ENCODE measurements at places on chromosomes 1 and 21.

- DNase-seq, result no peak
Observed at GRCh38 chr1:68183895-68184294, 48.4 kb downstream of the WLS start.

GRCh38 chr1:166164995-166165660 is 1.7 kb downstream of the FAM78B start:
- no peak for DNase-seq

DNA sequence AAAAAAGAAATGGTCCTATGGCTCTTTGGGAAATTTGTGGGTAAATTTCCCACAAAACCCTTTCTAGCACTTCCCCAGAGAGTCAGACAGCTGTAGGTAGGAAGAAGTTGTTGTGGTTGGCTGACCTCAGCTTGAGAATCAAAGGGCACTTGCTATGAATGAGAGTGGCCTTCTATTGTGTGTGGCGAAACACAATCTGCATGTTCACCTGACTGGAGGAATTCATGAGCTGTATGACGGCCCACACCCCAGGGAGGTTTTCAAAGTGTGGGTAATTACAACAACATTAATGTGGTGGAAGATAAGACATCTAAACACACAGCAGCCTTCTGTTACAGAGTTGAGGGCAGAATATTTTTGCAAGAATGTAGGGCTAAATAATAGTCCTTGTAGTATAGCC is 38.8 kb downstream of the NGF start:
- DNase-seq, result no peak

GRCh38 chr1:68149110-68149798 is 83.1 kb downstream of the WLS start:
- no peak for DNase-seq

GRCh38 chr1:60948486-60948885 is 133.9 kb upstream of the NFIA start:
- DNase-seq, result no peak

- DNase-seq, result no peak
Observed at GRCh38 chr21:37437376-37438080, 71.0 kb downstream of the DYRK1A start.

DNA sequence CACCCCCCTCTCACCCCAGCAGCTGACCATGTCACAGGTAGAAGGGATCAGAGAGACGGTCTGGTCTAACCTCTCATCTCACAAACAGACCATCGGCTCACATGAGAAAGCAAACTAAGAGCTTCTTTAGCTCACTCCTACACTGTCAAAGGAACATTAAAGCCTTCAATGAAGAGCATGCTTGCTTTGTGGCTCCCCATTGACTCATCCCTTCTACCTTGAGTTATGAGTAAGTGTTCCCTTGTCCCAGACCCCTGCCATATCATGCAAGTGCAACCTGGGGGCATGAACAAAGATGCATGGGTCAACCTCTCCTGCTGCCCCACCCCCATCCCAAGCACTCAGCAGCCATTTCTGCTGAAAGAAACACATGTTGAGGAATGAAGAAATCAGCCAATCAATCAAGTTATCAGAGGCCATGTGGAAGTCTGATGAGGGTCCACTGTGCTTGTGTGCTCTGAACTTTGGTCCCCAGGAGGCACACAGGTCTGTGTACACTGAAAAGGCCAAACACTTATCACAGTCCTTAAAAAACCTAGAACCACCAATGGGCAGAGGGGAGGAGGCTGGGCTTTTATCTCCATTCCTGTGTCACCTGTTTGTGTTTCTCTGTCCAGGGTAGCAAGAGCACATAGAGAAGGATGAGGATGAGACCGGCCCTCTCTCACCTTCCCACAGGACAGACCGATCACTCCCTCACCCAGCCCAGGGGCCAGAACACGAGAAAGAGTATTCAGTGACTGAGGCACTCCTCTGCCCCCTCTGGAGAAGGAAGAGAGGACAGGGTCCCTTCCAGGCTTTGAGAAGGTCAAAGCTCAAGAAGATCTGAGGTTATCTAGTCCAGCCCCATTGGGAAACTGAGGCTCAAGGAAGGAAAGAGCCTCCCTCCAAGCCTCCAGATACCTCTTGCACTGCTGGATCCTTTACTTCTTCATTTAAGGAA is 9.5 kb downstream of the ETNK2 start:
- no peak for DNase-seq

DNA sequence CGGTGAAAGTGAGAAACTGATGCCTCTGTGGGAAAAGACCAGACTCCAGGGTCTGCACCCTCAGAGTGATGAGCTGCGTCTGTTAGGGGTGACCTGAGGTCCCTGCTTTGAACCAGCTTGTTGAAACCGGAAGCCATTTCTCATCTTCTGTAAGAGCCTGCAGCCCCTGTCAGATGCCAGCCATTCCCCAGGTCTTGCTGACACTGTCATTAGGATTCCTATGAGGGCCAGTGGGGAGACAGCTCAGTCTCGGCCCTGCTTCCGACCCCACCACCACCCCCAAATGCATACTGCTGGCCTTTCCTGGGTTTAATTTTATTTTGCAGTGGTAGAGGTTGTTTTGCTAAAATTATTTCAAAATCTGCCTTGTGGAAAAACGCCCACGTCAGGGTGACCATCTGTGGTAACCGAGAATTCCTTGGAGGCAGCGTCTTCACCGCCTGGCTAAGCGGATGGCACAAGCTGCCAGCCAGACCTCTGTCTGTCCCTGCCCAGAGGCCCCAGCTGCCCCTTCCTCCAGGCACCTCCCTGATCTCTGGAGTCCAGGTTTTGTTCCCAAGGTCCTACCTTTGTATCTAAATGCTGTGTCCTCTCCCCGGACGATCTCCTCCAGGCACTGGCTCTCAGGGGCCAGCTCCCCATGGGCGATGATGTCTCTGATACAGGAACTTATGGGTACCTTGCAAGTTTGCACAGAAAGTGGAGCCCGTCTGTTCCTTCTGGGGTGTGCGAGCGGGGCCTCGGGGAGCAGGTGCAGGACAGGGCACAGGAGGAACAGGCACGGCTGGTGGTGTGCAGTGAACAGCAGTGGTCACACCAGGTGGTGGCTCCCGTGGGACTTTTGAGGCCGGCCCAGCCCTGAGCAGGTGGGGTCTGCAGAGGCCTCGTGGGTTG is 49.9 kb downstream of the PRKCZ start:
- DNase-seq, result no peak

- DNase-seq, result no peak
Observed at GRCh38 chr1:219220945-219221344, 47.3 kb downstream of the LYPLAL1 start.

DNA sequence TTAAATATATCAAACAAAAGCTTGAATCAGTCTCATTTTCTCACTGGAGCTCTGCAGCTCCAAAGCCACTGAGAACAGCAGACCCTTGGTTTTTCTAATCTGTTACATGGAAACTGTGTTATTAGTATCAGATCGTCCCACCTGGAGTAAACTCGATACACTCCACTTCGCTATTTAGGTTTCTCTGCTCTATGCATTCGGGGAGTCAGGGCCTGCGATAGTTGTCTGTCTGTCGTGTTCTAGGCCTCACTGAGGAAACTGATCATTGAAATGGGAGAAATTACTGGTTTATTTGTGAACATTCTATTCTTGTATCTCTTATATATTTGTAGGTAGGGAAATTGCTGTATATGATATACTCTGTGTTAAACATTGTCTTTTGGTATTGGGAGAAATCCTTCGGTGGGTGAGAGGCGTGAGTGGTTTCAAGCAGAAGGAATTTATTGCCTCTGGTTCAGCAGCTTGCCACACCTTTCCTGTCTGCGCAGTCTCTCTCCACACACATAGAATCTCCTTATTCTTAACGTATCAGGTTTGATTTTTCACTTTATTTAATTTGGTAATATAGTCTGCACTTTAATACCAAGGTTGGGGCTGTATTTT is 8.5 kb downstream of the PRDM2 start:
- DNase-seq, result no peak

DNA sequence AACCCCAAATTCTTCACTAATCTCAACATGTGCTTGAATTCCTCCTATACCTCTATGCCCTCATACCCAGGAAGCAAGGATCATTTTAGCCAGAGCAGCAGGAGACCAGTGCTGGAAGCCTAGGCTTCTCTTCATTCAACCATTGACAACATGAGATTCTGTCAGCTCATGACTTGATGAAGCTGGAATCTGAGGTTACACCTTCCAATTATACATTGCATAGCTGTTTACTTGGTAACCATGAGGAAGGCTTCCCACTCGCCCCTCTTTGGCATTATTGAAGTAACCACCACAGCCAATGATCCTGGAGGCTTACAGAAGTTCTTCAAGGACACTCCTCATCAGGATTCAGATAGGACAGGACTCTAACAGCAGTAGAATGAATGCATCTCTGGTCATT is 160.3 kb downstream of the TPR start:
- no peak for DNase-seq

- no peak for DNase-seq
Observed at GRCh38 chr1:161019751-161020495, 1.0 kb downstream of the F11R start.

DNA sequence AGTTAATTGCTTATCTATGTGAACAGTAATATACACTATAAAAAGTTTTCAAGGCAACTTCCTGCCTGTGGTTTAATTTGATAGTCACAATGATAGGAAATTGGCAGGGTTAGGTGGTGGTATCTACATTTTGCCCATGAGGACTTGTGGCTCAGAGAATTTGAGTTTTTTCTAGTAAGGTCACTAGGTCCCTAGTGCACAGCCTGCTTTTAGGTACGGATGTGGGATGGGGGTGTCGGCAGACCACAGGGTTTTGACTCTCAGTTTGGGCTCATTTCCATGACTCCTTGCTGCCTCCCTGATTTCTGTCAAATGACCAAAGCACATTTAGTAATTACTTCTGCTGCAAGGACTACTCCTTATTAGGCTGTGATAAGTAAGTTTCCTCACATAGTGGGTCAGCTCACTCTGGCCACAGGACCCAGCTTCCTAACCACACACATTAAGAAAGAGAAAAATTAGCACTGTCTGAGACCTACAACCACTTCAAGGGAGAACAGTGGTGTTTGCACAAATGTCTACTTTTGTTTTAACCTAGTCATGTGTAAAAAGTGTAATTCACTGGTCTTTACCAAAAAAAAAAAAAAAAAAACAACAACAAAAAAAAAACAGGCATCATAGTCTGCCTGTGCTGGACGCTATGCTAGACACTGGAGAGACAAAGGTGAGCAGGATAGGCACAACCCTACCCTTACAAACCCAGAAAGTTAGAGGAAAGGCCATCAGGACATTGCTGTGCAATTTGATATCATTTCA is 43.7 kb downstream of the MRPL39 start:
- no peak for DNase-seq

- DNase-seq, result no peak
Observed at GRCh38 chr1:91752324-91752723, 133.6 kb downstream of the TGFBR3 start.

GRCh38 chr1:21910558-21911204 is 26.4 kb downstream of the HSPG2 start:
- no peak for DNase-seq

GRCh38 chr1:203547147-203547546 is 53.2 kb downstream of the OPTC start:
- no peak for DNase-seq

DNA sequence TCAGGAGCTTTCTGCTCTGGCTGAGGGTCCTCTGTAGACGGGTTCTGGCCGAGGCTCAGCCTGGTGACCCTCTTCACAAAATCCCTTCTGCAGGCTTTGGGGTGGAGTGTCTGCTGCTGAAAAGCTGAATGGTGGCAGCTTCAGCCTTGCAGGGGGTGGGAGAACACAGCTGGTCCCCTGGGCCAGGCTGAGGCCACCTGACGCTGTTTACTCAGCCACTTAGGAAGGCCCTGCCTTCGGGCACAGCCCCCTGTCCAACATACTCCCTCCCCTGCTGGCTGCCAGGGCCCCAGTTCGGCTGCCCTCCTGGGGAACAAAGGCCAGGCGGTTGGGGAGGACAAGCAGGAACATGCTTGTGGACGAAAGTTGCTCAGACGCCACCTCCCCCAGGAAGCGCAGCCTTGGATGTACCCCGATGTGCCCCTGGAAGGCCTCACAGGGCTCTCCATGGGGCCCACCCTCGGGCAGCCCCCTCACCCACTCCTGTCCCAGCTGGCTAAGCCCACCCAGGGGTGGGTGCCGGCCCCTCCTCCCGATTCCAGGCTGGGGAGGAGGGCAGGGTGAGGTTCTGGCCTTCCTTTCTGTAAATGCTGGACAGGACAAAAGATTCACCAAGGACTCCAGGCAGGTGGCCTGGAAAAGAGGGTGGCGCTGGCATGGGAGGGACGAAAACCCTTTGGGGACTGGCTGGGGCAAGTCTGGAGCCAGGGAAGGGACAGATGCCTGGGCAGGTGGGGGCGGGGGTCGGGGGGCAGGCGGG is at the start of gene ANKRD65:
ANKRD65 (minus strand) TSS at position 130 of the 760 bp plus-strand sequence. CDS start 271 bp downstream, outside the sequence.
- no peak for DNase-seq

GRCh38 chr21:45644041-45644906 is 749 bp downstream of the PCBP3 start:
- DNase-seq, result no peak

- DNase-seq, result no peak
Observed at GRCh38 chr1:168470901-168471431, 72.8 kb downstream of the XCL2 start.

DNA sequence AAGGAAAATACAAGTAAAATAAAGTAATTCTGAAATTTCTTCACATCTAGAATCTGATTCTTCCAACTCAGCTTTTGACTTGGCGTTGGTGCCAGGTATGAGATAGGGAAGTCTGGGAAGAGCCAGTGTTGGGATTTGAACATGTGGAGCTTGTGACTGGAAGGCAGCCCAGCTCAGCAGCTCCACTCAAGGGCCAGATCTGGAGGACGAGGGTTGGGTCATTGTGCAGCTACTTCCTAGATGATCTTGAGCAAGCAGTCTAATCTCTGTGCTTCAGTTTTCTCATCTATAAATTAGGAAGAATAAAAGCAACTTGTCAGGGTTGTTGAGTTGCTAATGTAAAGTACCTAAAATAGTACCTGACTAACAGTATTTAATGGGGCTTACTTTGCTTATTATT is 5.0 kb downstream of the ADARB1 start:
- no peak for DNase-seq

DNA sequence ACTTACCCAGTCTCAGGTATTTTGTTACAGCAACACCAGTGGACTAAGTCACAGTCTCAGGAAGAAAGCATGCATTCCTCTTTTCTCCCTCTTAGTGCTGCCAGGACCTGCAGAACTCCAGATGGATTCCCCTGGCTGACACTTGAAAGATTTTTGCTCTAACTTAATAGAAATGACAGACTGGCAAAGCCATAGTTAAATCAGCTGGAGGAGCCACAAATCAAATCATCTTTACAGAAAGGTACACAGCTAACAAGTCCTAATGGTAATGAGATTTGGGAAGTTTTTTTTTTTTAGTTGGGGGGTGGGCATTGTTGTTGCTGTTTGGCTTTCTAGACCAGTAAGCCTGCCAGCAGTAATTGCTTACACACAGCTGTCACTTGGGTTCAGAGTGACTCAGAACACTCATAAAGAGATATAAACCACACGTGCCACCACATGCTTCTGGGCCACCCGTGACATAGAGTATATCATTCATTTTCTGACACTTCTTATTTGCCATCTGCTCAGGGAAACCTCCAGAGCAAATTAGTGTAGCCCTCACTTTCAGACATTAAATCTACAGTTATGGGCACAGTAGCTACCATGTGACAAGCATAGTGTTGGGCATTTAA is 72.4 kb downstream of the FH start:
- no peak for DNase-seq

DNA sequence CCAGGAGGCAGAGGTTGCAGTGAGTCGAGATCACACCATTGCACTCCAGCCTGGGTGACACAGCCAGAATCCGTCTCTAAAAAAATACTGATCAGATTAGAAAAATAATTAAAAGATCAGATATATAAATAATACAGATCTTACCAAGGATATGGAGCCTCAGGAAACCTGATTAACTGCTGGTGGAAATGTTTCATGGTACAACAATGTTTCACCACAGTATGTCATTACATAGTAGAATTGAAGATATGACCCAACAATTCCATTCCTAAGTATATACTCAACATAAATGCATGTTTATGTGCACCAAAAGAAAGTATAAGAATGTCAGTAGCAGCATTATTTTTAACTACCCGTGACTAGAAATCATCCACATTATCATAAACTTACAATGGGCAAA is 41.7 kb downstream of the CD53 start:
- DNase-seq, result no peak

Measured in iPS DF 6.9 (cell line).